ENCODE measurements at places on chromosomes 6 and 20.
A peak's percentile ranks its signal among the peaks of the same experiment; 100 is the strongest.

DNA sequence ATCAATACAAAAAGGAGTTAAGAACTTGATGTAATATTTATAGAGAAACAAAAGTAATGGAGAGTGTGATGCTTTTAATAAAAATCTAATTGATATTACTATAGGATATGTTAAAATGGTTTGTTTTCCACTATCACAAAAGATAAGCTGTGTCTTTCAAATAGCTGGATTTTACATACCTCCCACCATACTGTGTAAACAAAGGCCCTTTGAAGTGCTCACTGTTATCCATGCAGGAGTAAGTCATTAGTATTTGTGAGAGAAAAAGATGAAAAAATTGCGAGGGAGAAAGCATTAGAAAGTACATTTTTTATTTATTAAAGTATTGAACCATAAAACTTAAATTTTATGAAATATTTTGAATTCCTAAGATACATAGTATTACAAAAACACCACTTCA, 733.0 kb downstream of the GRIK2 start:
- DNase-seq: no peak

- no peak for DNase-seq
These were observed 7.5 kb downstream of the CEP57L1 start for GRCh38 chr6:109102762-109103161.

- no peak for DNase-seq
These were observed 238.9 kb downstream of the PRL start for GRCh38 chr6:22057962-22058361.

DNA sequence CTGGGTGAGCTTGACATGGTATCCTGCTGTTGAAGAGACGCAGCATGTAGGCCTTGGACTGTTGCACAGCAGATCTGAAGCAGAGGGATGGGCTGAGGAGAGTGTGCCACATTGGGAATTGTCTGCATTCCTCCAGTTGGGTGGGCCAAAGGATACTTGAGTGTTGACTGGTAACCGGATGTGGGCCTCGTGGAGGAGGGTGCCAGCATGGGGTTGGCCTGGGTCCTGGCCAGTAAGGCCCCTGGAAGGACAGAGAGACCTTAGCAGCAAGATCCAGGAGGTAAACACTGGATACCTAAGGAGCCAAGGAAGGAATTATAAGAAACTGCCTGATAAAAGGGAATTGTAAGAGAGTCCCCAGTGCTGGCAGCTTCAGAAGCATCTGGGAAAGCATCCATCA, 76.9 kb downstream of the FIG4 start:
- no peak for DNase-seq

DNA sequence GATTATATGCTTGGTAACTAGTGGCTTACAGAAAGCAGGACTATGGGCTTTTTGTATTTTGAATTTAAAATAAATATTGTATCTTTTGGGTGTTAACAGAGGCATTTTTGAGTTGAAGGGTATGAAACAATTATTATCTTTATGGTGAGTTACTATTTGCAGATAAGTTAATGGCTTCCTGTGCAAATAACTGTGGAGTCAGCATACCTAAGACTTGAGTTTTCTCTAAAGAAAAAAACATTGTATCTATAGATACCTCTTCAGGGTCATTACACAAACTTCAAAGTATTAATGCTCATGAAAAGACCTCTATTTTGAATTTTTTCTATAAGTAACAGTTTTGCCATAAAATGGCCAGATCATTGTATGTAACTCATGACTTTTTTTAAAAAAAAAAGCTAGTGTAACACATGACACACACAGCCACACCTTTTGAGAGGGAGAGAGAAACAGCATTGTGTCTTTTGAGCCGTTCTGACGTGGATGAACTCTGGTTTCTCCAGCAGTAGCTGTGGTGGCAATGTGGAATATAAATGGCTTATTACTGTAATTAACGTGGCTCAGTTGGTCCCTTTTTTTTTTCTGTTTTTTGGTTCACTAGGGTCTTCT, 36.3 kb downstream of the PLEKHG1 start:
- no peak for DNase-seq

- DNase-seq: no peak
These were observed 117.5 kb downstream of the GMPR start for GRCh38 chr6:16355699-16356446.

DNA sequence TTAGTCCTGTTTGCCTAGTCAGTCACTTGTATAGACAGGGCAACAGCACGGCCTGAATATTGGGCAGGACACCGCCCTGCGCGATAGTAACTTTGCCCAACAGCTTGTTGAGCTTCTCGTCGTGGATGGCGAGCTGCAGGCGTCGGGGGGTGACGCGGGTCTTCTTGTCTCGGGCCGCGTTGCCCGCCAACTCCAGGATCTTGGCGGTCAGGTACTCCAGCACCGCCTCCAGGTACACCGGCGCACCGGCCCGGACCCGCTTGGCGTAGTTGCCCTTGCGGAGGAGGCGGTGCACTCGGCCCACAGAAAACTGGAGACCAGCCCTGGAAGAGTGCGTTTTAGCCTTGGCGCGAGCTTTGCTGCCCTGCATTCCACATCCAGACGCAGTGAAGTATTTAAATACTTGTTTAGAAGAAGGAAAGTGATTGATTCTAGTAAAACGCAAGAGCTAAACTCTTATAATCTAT, 92.8 kb upstream of the BTN3A2 start:
- DNase-seq: peak; percentile 40

GRCh38 chr6:130314271-130314670, 51.5 kb upstream of the TMEM200A start:
- DNase-seq: no peak

- no peak for DNase-seq
These were observed 161.1 kb downstream of the EYS start for GRCh38 chr6:65545920-65546319.

DNA sequence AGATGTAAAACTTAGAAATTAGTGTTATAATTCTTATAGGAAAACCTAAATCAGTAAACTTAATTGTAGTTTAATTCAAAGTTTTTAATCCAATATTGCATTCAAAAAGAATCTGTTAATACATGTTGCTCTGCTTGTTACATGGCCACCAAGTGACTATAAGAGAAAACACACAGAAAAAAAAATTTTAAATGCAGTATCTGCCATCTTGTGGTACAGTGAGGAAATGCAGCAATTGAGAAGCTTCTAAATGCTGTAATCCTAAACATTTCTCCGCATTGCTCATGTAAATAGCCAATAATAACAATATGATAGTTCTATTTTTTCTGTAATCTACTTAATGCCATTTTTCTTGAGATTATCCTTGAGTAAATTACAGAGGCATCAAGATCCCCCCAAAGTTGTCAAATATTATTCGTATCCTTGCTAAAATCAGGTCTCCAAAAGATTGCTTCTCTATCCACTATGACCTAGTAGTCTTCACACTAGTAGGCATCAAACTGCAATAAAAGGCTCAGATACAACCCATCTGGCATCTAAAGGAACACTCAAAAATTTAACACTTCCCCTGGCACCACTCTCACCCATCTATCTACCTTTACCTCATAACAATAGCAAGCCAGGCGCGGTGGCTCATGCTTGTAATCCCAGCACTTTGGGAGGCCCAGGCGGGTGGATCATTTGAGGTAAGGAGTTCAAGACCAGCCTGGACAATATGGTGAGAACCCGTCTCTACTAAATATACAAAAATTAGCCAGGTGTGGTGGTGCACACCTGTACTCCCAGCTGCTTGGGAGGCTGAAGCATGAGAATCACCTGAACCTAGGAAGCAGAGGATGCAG, 34.6 kb downstream of the HDAC2 start:
- peak; percentile 30 for DNase-seq

- no peak for DNase-seq
These were observed 246.7 kb downstream of the FOXC1 start for GRCh38 chr6:1856381-1856780.

DNA sequence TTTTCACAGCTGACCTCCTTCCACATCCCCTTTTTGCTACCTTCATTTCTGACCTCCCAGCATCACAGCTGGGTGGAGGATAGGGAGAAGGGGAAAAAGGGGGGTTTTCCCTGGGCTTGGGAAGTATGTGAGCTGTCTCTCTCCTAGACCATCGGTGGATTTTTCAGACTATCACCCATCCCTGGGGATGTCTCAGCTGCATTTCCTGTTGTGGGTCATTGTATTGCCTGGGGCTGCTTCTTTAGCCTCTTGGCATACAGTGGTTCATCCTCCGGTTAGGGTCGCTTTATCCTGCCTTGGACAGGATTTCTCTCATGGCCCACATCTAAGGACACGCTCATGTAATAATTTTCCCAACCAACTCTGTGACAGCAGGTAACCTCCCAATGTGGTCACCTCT, 142.5 kb upstream of the ARG1 start:
- no peak for DNase-seq

- DNase-seq: no peak
These were observed 214.2 kb downstream of the SYNDIG1 start for GRCh38 chr20:24683676-24684075.

GRCh38 chr6:2360716-2361115, 115.3 kb upstream of the GMDS start:
- DNase-seq: no peak

- no peak for DNase-seq
These were observed 60.5 kb upstream of the DUSP22 start for GRCh38 chr6:231779-232178.

- no peak for DNase-seq
These were observed 55.2 kb upstream of the MRAP2 start for GRCh38 chr6:83978324-83978734.

GRCh38 chr6:170289180-170289931, 1.5 kb downstream of the DLL1 start:
- peak; percentile 45 for DNase-seq

GRCh38 chr6:428047-428603, 36.6 kb downstream of the IRF4 start:
- DNase-seq: no peak

- DNase-seq: no peak
These were observed 68.9 kb upstream of the TULP1 start for GRCh38 chr6:35581633-35582032.

DNA sequence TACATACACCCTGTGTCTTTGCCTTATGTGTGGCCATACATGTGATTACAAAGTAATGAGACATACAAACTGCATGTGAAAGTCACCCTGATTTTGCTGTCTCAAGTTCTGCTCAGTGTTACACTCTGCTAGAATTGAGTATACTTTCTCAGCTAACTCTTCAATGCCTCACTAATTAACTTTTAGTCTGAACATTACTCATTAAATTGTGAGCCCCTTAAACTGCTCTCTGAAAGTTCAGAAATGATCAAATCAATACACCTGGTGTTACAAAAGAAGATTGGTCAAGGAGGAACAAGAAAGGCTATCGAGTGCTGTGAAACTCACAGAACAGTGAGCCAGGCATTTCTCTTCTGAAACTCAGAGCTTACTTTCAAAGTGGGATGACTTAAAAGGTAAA, 71.3 kb downstream of the MKKS start:
- DNase-seq: no peak

DNA sequence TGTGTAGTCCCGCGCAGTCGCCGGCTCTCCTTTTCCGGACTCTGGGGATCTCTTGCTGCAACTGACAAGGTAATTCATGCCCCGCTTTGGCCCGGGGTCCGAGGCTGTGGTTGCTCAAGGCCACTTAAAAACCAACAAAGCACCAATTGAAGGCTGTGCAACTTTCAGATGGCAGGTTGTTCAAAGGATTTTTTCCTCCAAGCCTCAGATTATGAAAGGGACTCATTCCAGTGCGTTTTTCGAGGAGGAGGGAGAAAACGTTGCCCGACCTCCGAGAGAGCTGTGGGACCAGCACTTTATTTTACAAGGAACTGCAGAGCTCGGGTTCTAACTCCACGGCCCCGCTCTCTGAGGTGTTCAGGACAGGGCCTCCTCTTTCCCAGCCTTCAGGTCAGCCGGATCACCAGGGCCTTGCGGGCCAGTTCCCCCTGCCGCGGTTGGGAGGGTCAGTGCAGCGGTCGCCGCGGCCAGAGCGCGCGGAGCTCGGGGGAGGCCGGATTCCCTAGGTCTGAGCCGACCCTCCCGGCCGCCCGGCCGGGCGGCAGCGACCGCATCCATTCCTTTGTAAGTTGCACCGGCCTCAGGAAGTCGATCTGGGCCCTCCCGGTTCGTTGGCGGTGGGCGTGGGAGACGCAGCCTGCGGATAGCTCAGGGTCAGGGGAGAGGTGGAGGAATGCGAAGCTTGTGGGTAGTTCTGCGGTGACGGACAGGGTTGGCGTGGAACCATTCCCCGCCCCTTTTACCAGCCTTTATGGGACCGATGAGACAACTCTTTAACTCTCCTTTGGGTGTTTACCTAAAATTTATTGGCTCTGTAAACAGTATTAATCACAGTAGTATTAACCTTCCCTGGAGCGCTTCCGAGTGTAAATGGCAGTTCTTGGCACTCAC, 1.6 kb downstream of the UTRN start:
- DNase-seq: no peak

DNA sequence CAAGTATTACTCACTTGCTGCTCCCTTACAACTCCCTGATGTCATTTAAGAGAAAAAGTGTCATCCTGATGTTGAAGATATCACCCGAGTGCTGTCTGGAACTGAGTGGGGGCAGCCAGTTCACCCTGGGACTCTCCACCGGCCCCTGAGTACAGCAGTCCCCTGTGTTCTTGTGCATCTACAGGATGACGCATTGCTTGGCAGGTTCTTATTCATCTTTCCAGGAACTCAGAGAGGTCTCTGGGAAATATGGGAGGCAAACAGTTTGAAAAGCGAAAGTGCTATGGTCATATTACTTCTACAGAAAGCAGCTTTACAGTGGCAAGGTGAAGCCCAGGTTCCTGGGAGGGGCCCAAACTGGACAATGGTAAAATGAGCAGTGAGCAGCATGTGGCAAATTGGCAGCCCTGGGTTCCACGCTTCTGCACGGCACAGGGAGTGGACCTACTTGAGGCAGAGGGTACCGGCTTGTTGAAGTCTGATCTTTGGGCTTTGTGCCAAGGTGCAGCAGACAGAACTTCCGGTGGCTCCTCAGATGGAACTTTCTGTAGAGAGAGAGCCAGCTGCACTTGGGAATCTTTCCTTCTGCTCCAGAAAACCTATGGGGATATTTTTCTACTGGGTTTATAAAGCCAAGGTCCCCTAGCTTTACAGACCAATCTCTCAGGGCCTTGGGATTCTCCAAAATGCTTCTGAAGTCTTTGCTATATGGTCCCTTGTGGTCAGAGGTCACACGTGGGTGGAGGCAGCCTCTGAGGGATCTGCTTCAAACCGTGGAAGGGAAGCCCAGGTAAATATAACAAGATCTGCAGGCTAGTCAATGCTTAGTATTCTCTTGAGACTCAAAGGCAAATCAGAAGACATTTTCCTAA, 128.3 kb downstream of the MAP3K7 start:
- DNase-seq: no peak
